Dermis blood vessel endothelial cell (primary cell): ENCODE measurements at places on chromosomes 13 and 19.

DNA sequence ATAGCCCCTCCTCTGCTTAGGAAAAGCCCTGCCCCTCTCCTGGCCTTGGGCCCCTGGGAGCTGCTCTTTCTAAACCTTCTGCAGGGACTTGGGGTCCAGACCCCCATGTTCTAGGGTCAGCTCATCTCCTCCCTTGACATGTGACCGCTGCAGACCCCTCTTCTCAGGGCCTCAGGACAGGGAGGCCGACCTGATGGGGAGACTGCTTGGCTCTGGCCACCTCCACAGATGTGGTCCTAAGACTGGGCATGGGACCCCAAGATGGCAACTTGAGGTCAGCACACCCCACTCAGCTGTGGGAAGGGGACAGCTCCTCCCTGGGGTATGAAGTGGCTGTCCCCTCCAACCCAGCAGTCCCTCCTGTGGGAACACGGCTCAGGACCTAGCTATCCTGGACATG is 3.9 kb upstream of the SIX5 start:
- DNase-seq: no peak

- no peak for DNase-seq
Measured at GRCh38 chr19:6076675-6077463, 33.4 kb downstream of the RFX2 start.

DNA sequence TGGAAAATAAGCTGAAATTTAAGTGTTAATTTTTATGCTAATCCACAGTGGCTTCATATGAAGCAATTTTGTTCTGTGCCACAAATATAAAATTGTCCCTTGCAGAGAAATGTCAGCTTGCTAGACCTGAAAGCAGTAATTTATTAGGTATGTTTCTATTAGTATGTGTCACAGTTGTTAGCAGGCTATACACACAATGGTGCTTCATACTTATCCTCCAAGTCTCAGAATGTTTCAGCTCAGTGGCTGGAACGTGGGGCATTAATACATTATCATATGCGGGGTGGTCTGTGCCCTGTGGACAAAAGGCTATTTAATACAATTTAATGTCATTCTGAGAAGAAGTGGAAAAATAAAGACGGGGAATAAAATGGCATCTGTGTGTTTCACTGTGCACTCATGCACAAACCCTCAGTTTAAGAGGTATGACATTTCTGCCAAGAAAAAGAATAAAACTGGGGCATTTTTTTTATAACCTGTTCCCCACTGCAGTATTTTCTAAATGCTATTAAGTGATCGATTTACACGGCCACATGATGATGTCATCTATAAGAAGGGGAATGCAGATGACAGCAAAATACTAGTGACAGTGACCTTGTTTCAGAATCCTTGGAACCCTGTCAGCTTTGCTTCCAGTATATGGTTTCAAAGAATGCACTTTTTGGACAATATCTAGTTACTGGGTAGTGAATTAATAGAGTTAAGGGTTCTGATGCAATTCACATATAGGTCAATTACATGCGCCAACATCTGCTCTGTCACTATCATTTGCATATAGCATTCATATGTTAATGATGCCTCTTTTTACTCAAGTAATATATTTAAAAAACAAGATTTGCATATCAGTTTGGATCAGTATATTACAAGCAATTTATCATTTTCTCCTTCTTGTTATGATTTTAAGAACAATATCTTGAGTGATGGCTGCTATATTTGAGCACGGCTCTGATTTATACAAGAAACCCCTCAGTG is 21.2 kb upstream of the ZNF536 start:
- DNase-seq: no peak

- DNase-seq: no peak
Measured at GRCh38 chr19:48624791-48625723, 5.8 kb downstream of the SPHK2 start.

DNA sequence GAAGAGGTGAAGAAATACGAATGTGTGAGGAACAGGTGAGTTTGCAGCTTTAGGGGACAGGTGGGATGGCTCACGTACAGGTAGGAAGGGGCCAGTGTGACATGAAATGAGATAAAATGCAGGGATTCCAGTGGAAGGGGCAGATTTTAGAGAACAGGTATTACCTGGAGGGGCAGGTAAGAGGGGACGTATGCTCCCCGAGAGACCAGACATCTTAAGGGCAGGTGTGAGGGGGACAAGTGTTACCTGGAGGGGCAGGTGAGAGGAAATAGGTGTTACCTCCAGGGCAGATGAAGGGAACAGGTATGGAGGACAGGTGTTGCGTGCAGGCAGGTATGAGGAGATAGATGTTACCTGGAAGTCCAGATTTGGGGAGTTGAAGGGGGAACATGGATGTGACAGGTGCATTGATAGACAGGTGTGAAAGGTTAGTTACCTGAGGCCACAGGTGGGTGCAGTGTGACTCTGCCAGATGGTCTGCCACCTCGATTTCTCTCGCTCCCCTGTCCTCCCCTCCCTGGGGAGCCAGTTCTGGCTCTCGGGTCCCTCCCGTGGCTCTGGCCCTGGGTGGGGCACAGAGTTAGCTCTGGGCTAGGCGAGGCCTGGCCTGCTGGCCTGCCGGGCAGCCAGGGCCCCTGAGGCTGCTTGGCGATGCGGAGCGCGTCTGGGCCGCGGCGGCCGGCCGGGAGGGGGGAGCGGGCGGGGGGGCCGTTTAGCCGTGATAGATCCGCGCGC is 2.1 kb downstream of the ERFL start:
- no peak for DNase-seq

- no peak for DNase-seq
Measured at GRCh38 chr13:42814868-42815267, 33.5 kb downstream of the FAM216B start.

GRCh38 chr19:28972058-28972852 is 240.7 kb downstream of the UQCRFS1 start:
- no peak for DNase-seq

DNA sequence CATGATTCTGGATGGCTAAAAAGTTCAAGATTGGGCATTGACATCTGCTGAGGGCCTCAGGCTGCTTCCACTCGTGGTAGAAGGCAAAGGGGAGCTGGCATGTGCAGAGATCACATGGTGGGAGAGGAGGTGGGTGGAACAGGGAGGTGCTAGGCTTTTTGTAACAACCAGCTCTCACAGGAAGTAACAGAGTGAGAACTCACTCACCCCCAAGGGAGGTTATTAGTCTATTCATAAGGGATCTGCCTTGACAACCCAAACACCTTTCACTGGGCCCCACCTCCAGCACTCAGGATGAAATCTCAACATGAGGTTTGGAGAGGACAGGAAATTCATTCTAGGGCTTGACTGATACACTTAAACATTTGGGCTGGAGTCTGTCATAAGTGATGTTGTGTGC is 197.7 kb upstream of the RNF113B start:
- DNase-seq: no peak

GRCh38 chr13:111119966-111120365 is 4.9 kb downstream of the ARHGEF7 start:
- no peak for DNase-seq

- no peak for DNase-seq
Measured at GRCh38 chr13:111546921-111547675, 226.7 kb downstream of the TEX29 start.
